Diencephalon (tissue), 1 donor: ENCODE measurements at places on chromosomes 16 and 17. TPM values are rescaled to one million over a fixed set of nuclear protein-coding genes. Genes with fewer than 3 reads are reported as not detected.

Gene MPV17L
- total RNA-seq: 17.1 TPM

Gene IKZF3
- total RNA-seq: under 0.01 TPM

Gene SOX8
- total RNA-seq: 49.4 TPM

Gene CHST6
- 5.3 TPM for total RNA-seq

Gene SBK1
- total RNA-seq: 22.4 TPM

Gene CHST4
- total RNA-seq: 0.46 TPM

Gene KRT33B
- not detected for total RNA-seq

Gene MIS12
- 17.5 TPM for total RNA-seq

Gene HCRT
- total RNA-seq: 1.6 TPM

Gene ECI1
- total RNA-seq: 17.5 TPM

Gene COX11
- 81.2 TPM for total RNA-seq

Gene ZDHHC1
- total RNA-seq: 4.6 TPM

Gene ABI3
- total RNA-seq: 0.92 TPM

Gene SYCE1L
- 2.1 TPM for total RNA-seq

Gene CCL17
- not detected for total RNA-seq

Gene KCTD19
- 2.1 TPM for total RNA-seq

Gene TM4SF5
- total RNA-seq: not detected

Gene CTRB2
- total RNA-seq: not detected

Gene ZNF689
- 12.0 TPM for total RNA-seq

Gene C1QL1
- 8.3 TPM for total RNA-seq

Gene TEDC2
- 6.5 TPM for total RNA-seq

Gene ANKRD40CL
- total RNA-seq: not detected

Gene UNC45B
- total RNA-seq: not detected

Gene MYH2
- total RNA-seq: under 0.01 TPM

Gene CDYL2
- 24.9 TPM for total RNA-seq

Gene CSH1
- not detected for total RNA-seq

Gene SLC16A13
- 0.92 TPM for total RNA-seq

Gene CTF1
- total RNA-seq: 0.92 TPM

Gene PRSS8
- total RNA-seq: not detected

Gene PPP1R27
- not detected for total RNA-seq

Gene OR1F1
- 0.69 TPM for total RNA-seq

Gene ITGAX
- 3.0 TPM for total RNA-seq

Gene KRT28
- total RNA-seq: not detected

Gene CXCL16
- 1.8 TPM for total RNA-seq

Gene NUDT16L1
- total RNA-seq: 47.5 TPM

Gene MGAT5B
- 29.8 TPM for total RNA-seq

Gene SLC5A10
- total RNA-seq: not detected

Gene GDPD3
- total RNA-seq: 0.46 TPM

Gene CD300LG
- not detected for total RNA-seq

Gene ASGR2
- total RNA-seq: not detected

Gene CD300H
- not detected for total RNA-seq

Gene SMTNL2
- total RNA-seq: 5.8 TPM
